Epithelial cell of prostate (primary cell): ENCODE measurements at places on chromosomes 3 and 15.

GRCh38 chr15:62749036-62749815 is 293.3 kb upstream of the TPM1 start:
- no peak for DNase-seq

GRCh38 chr3:168165390-168166269 is 69.9 kb upstream of the GOLIM4 start:
- DNase-seq: no peak

DNA sequence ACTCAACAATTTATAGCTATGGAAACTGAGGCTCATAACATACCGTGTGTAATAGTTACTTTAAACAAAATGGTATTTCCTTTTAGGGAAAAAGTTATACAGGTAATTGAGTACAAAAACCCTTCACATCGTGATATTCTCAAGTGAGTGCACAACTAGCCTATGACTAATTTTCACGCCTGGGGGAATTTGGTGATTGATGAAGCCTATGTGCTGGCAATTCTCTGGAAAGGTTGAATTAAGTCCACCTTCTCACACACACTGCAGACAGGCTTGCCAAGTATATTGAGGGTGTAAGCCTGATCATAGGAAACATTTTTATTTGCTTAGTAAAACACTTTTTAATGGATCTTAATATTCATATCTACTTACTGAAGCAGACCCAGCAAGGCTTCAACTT is 41.3 kb upstream of the ROBO2 start:
- DNase-seq: peak; percentile 12

GRCh38 chr3:138432576-138433240 is 1.7 kb upstream of the ESYT3 start:
- no peak for DNase-seq
